ENCODE measurements at places on chromosomes 3 and 15. TPM values are rescaled to one million over a fixed set of nuclear protein-coding genes. Genes with fewer than 3 reads are reported as not detected.

DNA sequence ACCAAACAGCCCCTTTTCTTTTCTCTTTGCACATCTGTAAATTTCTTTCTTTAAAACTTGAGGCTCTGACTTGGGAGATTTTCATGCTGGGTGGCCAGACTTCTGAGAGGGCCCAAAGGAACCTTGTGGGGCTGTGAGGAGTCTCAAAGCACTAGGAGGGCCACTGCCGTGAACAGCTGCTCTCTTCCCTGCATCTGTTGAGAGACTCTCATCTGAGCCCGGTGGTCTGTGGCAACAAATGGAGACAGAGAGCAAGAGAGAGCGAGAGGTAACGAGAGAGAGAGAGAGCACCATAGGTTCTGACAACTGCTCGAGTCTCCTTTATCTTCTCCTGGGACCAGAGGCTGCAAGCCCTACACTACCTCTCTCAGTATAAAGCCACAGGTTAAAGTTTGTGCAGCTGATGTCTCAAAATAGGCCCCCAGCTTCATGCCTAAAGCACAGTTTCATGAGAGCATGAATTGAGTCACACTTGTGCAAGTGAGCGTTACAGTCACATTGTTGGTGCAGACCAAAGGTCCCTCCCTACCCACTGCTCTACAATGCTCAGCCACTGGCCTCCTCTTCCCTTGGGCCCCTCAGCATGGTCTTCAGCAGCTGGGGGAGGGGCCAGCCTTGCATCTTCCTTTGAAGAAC, 60.7 kb downstream of the ZNF621 start:
- no peak for DNase-seq

GRCh38 chr3:119662604-119663373, 2.4 kb upstream of the POPDC2 start:
- no peak for DNase-seq

DNA sequence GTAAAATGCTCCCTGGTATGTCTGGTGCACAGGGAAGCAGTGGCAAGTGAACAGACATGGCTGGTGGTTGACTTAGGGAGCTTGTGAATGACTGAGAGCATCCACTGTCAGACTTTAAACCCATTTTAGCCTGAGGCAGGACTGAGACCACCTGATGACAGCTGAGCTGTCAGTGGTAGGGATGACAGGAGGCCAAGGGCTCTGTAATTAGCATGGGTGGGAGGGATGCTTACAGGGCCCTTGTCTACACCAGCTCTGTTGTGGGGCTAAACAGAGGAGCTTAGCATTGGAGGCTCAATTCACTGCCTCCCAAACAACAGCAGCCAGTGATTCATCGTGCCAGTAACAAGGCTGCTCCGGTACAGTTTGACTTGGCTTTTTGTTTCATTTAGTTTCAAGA, 169.4 kb downstream of the CHST2 start:
- DNase-seq, result no peak

Gene KLHL6
- total RNA-seq, result 0.12 TPM

Gene C3orf52
- 16.6 TPM for total RNA-seq

GRCh38 chr3:87287011-87287410, 10.6 kb upstream of the POU1F1 start:
- DNase-seq, result no peak

GRCh38 chr3:172856795-172857742, 106.5 kb downstream of the ECT2 start:
- no peak for DNase-seq

- no peak for DNase-seq
Measured at GRCh38 chr3:134313847-134314587, 60.2 kb downstream of the AMOTL2 start.

DNA sequence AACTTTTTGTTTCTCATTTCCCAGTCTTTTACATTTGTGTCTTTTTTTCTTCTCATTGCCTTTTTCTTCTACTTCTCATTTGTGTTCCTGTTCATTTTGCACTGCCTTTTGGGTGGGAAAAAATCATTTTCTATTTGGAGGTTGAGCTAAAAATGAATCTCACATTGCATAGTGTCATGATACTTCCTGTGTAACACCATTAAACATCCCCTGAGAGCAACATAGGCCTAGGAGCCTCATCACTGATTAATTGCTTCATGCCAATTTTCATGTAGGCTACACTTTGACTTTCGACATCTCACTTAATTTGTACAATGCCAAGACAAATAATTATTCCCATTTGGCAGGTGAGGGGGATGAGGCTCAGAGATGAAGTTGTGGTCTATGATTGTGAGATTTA, 279.2 kb downstream of the EDEM1 start:
- DNase-seq, result no peak

Gene KY
- total RNA-seq, result not detected

Gene SMCO1
- not detected for total RNA-seq

DNA sequence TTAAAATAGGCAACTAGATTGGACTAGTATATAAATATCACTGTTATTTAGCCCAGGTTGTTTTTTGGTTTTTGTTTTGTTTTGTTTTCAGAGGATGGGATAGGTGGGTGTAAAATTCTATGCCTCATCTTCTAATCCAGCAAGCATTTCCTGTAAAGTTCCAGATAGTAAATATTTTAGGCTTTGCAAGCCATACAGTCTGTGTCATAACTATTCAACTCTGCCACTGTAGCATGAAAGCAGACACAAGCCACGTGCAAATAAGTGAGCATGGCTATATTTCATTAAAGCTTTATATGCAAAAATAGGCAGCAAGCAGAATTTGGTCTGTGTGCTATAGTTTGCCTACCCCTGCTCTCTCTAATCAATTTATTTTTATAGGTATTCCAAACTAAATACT, 657.3 kb upstream of the TGFBR2 start:
- DNase-seq, result no peak

DNA sequence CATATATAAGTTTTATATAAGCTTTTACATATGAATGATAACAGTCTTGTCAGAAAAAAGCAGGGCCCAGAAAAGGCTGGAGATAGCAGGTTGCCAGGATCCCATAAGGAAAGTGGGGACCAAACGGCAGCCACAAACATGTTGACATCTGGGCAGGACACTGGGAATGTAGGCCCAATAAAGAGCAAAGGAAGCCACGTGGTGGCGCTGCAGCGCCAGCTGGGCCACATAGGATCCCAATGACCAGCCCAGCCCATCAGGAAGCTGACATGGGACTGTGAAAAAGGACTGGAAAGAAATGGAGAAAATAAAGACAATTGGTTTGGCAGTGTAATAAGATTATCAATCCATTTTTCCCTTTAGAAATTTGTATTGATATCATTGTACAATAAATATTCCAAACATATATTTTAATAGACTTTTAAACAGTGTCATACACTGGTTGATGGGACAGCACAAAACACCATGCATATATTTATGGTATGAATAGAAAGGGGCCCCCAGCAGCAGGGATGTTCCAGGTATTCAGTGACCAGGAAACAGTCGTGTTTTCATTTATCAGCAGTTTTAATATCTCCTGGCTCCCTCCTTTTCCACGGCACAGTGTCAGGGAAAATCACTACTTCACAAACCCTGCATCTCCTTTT, 89.0 kb upstream of the STRIT1 start:
- peak; percentile 91 for DNase-seq

DNA sequence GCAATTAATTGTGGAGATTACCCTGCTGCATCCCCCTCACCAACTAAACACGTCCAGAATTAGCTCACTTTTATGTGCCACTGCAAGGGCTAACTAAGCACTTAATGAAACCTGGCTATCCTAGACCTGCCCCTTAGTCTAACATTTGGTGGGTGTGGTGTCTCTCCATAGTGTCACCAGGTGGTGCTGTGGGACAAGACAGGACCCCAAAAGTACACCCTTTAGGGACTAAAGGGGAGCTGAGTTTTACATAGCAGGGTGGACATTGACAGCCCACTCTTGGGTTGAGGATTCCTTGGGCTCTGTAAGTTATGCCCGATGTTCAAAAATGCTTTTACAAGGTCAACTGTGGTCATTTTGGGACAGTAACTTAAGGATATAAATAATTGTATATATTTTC, 5.7 kb downstream of the DUT start:
- DNase-seq, result peak; percentile 71

- no peak for DNase-seq
Measured at GRCh38 chr3:152436707-152437590, 168.2 kb downstream of the MBNL1 start.

Gene POPDC2
- total RNA-seq, result not detected

- no peak for DNase-seq
Measured at GRCh38 chr3:25500706-25501210, 72.7 kb downstream of the RARB start.

DNA sequence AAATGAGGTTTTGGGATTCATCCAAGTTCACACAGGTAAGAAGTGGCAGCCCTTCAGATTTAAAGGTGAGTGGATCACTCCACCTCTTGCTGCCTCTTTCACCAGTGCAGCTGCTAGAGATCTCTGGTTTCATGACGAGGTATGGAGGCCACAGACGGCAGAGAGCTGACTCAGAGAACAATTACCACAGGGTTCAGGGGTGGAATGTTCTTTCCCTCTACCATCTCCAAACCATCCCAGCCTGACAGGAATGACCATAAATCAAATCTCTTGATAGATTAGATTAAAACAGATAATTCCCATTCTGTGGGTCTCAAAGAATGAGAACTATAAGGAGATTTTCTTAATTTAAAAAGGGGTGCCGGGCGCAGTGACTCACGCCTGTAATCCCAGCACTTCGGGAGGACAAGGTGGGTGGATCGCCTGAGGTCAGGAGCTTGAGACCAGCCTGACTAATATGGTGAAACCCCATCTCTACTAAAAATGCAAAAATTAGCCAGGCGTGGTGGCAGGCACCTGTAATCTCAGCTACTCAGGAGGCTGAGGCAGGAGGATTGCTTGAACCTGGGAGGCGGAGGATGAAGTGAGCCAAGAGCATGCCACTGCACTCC, 174.2 kb upstream of the ATP11B start:
- no peak for DNase-seq

GRCh38 chr15:57401546-57401945, 25.2 kb downstream of the CGNL1 start:
- no peak for DNase-seq

DNA sequence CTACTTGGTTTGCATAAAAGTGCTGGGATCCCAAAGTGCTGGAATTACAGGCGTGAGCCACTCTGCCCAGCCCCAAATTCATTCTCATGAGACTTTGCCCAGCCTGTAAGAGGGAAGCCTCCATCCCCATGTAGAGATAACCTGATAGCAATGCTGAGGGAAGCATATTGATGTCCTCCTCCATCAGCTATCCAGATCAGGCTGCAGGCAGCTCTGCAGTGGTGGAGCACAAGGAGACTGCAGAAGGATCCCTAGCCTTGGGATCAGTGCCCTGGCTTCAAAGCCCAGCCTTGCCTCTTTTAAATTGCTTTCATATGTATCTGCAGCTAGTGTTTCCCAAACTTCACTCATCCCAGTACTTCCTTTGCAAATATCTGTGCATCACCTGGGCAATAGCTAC, 32.7 kb downstream of the MECOM start:
- DNase-seq, result no peak

Gene P2RY12
- not detected for total RNA-seq

- DNase-seq, result no peak
Measured at GRCh38 chr3:26438325-26438940, 184.1 kb upstream of the LRRC3B start.

DNA sequence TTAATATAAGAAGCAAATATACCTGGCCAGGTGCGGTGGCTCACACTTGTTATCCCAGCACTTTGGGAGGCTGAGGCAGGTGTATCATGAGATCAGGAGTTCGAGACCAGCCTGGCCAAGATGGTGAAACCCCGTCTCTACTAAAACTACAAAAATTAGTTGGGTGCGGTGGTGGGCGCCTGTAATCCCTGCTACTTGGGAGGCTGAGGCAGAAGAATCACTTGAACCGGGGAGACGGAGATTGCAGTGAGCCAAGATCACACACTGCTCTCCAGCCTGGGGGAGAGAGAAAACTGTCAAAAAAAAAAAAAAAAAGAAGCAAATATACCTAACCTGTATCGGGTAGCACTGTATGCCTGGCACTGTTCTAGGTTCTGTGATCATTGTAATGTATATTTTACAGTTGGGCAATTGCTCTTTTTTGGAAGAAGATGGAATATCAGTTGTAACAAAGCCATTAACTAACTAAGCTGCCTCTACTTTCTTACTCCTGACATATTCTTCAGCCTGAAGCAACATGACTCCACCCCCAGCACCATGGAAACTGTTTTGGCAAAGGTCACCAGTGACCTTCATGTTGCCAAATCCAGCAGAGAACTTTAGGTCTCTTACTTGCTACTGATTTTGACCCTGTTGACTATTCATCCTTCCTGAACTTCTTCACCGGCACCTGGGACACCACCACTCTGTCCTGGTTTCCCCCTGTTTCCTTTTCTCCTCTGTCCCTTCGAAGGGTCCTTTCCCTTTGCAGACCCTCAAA, 203.8 kb downstream of the RPLP1 start:
- no peak for DNase-seq

DNA sequence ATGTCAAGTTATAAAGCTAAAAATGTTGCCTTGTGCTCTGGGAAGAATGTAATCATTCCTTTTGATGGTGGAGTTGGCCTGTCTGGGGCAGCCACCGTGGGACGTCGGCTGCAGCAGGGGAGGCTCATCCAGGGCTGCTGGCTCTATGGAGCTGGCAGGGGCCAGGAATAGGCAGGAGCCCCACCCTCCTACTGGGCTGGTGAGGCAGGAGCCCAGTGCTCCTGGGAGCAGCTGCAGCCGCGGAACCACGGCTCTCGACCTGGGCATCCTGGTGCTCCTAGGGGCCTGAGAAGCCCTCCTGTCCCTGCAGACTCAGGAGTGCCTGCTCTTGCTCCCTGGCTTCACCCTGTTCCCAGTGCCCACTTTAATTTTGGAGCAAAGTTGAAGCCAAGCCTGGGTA, 127.1 kb downstream of the DIPK2A start:
- DNase-seq, result no peak

Gene GPD1L
- total RNA-seq, result 6.4 TPM
